ENCODE measurements at places on chromosomes 1 and 21.

DNA sequence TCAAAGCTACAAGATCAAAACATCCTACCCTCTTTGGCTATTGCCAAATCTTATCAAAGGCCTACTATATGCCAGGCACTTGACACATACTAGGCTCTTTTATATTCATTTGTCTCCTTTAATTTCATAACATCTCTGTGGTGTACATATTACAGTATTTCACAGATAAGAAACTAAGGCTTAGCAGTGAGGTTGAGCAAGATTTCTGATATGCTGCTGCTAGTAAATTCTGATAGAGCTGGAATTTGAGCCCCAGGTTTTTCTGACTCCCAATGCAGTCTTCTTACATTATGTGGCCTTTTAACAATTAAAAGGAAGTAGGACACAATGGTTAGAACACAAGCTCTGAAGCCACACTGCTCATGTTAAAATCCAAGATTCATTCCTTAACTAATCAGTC is 16.8 kb downstream of the CCDC185 start:
- no peak for DNase-seq

DNA sequence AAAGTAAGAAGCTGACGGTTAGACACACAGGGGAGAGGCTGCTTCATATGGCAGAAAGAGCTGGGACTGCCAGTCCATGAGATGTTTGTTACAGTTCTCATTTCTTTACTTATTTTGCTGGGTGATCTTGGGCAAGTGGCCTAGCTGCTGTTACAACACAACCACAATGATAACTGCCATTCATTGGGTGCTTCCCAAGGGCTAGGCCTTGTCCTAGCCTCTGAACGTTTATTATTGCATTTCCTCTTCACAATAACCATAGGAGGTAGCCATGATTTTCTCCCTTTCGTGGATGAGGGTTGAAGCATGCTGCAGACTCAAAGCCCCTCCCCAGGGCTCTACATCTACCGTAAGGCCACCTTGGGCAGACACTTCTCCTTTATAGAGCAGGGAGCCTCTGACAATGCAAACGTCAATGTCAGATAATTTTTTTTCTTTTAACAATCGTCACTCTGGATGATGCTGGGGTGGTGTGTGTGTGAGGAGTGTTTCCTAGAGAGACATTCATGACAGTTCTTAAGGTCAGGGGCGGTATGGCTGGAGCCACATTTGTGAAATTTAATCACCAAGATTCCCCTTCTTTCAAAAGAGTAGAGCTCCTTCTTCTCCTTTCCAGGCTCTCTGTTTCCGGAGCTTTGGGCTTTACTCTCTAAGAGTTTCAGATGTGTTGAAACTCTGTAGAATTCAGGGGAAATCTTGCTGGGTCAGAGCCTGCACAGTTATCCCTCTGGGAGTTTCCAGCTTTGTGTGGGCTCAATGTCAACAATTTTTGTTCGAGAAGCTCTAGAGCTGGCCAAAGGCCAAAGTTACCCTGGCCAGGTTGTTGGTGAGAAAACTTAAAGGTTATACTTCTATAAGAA is 138.5 kb upstream of the SGIP1 start:
- no peak for DNase-seq

DNA sequence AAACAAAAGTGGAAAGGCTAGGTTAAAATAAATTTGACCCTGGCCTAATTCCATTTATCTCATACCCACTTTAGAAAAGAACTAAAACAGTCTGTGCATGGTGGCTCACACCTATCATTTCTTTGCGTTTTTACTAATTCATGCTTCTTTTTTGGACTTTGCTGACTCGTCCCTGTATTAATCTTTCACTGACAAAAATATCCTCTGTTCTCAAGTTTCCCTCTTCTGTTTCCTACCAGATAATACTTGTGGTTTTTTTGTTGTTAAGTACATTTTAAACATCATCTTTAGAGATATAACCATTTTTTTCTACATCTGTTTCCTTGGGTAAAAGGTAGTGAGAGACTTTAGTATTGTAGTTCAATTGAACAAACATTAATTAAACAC is 11.5 kb downstream of the CNST start:
- DNase-seq, result no peak

GRCh38 chr1:12649971-12650421 is 6.1 kb downstream of the AADACL4 start:
- no peak for DNase-seq

DNA sequence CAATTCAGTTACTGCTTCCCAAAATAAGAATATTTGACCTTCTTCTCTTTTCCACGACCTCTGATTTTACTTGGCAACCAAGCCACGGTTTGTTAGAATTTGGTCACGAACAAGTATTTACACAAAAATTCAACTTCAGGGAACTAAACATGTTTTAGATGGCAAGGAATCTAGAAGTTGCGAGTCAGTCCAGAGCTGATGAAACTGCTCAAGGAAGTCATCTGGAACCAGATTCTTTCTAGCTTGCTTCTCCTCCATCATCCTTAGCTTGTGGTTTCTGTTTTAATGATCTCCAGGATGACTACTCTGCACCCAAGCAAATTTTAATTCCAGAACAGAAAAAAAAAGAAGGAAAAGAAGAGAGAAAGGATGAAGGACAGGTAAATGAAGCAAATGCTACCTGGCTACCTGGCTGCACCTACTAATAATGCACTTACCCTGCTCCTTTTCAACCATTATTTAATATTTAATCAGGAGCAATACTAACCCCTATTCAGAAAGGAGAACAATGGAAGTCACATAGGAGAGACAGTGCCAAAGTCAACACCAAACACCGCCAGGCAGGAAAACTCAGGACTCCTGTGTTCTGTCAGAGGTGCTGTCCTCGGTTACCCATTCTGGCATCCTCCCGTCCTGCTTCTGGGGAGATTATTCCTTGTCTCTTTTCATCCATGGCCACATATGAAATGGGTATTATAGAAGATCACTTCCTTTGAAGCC is 54.2 kb upstream of the RGS7 start:
- DNase-seq, result peak; percentile 70

DNA sequence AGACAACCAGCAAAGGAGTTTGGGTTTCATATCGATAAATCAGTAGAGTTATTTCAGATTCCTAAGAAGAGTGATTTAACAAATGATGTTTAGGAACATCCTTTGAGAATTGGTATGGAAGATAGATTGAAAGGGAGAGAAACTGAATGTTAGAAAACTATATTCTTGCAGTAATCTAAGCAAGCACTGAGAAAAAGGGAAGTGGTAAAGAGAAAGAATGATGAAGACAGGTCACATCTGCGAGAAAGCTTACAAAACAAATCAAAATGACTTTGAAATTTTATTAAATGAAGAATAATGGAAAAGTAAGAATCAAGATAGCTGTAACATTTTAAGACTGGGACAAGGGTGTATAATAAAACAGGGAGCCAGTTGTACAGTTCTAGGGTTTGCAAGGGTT is 177.0 kb downstream of the HS2ST1 start:
- no peak for DNase-seq

All from NCI-H2029 (cell line).